ENCODE measurements at places on chromosomes 2 and 18. TPM values are rescaled to one million over a fixed set of nuclear protein-coding genes. Genes with fewer than 3 reads are reported as not detected.

Gene DYNAP
- total RNA-seq: not detected

Gene NEU2
- total RNA-seq: not detected

- DNase-seq: no peak
These were observed 69.6 kb downstream of the ZNF516 start for GRCh38 chr18:76425146-76426131.

DNA sequence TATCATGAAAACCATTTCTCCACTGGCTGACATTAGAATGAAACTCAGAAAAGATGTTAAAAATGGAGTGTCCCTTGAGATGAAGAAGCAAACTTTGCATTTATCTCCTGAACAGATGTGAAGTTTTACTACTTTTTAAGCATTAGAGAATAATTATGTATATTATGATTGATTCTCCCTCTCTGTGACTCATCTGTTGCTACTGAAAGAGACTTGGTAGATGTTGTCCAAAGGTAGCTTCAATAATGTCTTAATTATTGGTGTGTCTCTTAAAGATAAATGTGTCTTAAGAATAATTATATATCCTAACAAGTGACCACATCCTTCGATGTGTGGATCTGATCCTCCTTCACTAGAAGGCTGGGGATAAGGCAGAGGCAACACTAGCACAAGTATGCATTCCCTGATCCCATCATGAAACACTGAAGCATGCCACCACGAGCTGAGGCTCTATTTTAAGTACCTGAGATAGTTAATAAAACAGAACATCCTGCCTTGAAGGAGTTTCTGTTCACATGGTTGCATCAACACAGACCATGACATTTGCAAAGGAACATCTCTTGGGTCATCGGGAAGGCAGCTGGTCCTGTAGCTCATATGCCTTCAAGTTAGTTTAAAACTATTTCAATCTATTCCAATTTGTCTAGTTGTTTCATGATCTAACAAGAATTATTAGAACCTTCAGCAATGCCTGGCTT lies 15.5 kb downstream of the RND3 start:
- DNase-seq: no peak

Gene PTRHD1
- 38.2 TPM for total RNA-seq

- no peak for DNase-seq
These were observed 335.2 kb downstream of the NUP35 start for GRCh38 chr2:183459466-183459865.

- DNase-seq: no peak
These were observed 6.6 kb upstream of the CYP27C1 start for GRCh38 chr2:127226520-127227263.

Gene CHRND
- total RNA-seq: 5.8 TPM

- no peak for DNase-seq
These were observed 201.0 kb downstream of the PMAIP1 start for GRCh38 chr18:60100778-60101177.

Gene TPO
- total RNA-seq: not detected

DNA sequence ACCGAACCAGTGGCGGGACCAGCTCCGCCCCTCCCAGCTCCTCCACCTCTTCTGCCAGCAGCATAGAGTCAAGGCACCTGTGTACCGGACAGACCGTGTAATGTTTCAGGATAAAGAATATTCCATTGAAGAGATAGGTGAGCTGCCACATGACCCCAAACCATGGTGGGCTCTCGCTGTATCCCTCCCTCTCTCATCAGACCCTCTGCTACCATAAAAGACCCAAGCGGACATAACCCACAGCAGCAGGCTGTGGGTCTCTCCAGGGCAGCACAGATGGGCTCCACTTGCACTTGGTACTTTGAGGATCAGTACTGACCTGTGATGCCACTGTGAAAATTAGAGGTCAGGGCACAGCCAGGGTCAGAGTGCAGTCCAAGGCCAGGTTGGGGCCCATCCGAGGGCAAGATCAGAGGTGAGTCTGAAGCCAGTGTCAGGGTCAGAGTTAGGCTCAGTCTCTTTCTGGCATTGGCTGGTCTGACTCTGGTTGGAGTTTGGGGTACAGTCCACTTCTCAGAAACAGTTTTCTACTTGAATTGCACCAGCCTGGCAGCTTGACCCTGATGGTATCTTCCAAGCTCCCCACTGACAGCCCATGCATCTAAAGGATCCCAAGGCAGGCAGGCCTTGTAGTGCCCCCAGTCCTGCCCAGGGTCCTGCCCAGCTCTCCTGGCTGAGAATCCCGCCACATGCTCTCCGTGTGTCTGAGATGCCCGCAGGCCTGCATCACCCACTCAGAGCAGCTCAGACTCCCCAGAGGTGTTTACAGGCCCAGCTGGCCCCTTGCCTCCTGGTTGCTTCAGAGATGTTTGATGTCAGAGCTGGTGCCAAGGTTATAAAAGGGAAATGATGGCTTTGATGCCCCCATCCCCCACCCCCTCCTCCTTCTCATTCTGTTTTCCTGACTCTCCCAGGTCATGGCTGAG lies 212.1 kb downstream of the DYSF start:
- DNase-seq: peak; percentile 0

DNA sequence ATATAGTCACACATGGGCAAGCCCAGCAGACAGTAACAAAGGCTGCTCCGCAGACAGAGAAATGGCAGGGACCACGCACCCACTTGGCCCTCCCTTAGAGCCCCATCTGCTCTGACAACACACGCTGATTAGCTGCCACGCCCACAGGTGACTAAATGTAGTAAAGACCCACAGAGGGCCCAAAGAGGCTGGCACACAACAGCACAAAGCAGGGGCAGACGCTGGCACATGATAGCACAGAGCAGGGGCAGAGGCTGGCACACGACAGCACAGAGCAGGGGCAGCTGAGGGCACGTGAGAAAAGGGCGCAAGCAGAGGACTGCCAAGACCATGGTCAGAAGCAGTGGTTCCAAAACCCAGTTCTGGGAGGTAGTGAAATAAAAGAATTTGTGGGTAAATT lies 10.6 kb downstream of the AFG3L2 start:
- no peak for DNase-seq

Gene CELF4
- total RNA-seq: 1.9 TPM

Gene CXCR1
- not detected for total RNA-seq

- no peak for DNase-seq
These were observed 160.0 kb downstream of the BCL2 start for GRCh38 chr18:63159590-63159989.

DNA sequence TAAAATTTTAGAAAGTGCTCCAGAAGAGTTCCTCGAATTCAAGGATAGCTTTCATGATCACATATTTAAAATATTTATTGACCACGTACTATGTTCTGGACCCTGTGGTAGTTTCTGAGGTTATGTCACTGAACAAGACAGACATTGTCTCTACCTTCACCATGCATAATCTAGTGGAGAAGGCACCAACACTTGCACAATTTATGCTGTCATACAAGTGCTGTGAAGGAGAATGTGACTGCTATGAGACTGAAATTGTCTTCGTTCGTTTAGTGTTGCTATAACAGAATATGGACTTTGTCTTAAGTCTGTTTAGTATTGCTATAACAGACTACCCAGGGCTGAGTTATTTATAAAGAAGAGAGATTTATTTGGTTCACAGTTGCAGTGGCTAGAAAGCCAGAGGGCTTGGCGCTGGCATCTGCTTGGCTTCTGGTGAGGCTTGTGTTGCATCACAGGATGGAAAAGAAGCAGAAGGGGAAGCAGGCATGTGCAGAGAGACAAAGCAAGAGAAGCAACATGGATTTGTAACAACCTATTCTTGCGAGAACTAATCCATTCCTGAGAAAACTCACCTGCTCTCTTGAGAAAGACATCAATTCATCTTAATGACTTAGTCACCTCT lies 50.0 kb upstream of the RFX8 start:
- DNase-seq: no peak

Gene ATP6V1B1
- 4.6 TPM for total RNA-seq

- no peak for DNase-seq
These were observed 275.3 kb downstream of the TMX3 start for GRCh38 chr18:68439642-68440041.

Gene DSC1
- total RNA-seq: not detected

GRCh38 chr2:66428986-66429612 lies 5.8 kb upstream of the MEIS1 start:
- no peak for DNase-seq

- DNase-seq: peak; percentile 88
These were observed 39.3 kb downstream of the LCT start for GRCh38 chr2:135797497-135798274.

Gene MRPS5
- total RNA-seq: 60.7 TPM

Gene AGXT
- not detected for total RNA-seq

Gene IL1R1
- total RNA-seq: not detected

- no peak for DNase-seq
These were observed 165.3 kb upstream of the STK17B start for GRCh38 chr2:196336715-196337114.

DNA sequence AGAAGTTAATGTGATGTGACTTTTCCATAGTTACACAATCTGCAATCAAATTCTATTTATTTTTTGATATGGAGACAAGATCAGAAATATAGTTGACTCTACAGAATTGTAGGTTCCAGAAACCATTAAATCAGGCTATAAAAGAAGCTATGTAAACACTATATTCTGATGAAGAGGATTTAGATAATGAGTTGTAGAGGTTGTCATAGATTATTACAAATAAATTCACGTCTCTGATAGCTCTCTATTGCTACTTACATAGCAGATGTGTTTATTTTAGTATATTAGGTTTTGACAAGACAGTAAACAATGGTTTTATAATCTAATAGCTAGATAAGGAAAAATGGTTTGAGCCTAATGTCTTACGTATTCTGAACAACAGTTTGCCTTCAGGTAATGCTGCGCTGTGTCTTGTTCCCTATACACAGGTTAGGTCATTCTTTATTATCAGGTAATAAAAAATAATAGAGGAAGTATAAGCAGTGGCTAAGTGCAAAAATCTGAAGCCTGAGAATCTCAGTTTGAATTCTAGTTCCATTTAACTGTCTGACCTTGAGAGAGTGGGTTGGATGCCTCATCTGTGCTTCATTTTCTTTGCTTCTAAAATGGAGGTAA lies 93.4 kb downstream of the PPP1R1C start:
- no peak for DNase-seq

DNA sequence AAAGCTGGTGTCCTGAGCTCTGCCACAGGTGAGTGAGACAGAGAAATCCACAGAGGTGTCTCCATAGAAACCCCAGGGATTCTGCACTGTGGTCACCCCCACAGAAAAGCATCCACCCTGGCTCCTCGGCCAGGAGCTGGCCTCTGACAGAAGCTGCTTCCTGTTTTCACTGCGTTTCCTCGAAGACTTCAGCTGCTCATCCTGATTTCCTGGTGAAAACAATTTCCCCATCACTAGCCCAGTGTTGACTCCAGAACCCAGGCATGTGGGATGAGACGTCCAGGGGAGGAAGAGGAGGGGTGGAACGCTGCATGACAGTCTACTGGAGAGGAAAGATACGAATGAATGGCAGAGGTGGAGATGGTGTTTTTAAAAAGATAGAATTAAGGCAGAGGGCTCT lies 60.3 kb upstream of the GPR45 start:
- DNase-seq: no peak

DNA sequence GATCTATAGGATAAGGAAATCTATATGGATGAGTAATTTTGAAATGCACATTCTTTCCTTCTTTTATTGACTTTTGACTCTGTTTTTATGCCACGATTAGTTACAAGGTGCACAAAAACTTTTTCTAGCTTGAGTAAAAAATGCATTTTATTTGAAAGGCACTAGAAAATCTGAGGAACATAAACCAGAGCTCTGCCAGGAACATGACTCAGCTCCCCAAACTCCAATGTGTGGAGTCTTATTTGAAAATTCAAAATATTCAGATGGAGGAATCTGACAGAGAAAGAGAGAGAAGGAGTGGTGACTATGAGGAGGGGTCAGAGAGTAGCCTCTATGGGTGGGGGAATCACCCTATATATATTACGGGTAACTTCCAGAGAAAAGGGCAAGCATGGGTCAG lies 231.0 kb downstream of the DCC start:
- no peak for DNase-seq

DNA sequence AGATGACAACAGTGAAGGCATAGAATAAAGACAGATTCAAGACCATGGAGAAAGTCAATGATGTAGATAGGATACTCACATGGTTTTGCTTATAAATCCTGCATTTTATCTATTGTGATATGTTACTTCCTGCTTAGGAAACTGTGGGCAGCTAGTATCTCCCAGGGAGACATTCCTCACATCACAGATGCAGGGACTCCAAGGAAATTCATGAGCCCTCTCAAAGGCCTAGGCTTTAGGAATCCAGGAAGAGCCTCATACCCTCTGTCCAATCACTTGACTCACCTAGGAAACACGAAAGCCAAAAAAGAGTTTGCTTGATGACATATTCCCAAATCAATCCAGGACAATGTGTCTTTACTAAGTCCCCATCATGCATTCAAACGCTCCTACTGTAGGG lies 247.8 kb upstream of the KLHL29 start:
- DNase-seq: no peak

Gene CFC1
- total RNA-seq: not detected

GRCh38 chr2:84888401-84889276 lies 7.8 kb upstream of the TRABD2A start:
- DNase-seq: no peak

Gene BCL2
- 14.1 TPM for total RNA-seq

DNA sequence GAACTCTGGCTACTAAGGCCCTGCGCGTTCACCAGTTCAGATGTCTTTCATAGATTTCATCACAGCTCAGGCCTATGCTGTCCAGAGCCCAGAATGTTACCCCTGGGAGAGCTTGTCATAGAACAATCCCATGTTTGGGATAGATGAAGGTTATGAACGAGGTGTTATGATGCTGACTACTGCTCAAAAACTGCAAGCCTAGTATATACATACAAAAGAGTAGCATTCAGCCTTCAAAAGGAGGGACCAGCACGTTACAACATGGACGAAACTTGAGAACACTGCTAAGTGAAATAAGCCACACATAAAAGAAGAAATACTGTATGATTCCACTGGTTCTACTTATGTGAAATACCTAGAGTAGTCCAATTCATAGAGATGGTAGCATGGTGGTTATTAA lies 401.9 kb downstream of the NBAS start:
- DNase-seq: no peak

Data from neural crest cell (in vitro differentiated cells).